ENCODE measurements at places on chromosomes 1 and 21.

GRCh38 chr1:34843392-34844251 lies 15.9 kb downstream of the SMIM12 start:
- no peak for DNase-seq

DNA sequence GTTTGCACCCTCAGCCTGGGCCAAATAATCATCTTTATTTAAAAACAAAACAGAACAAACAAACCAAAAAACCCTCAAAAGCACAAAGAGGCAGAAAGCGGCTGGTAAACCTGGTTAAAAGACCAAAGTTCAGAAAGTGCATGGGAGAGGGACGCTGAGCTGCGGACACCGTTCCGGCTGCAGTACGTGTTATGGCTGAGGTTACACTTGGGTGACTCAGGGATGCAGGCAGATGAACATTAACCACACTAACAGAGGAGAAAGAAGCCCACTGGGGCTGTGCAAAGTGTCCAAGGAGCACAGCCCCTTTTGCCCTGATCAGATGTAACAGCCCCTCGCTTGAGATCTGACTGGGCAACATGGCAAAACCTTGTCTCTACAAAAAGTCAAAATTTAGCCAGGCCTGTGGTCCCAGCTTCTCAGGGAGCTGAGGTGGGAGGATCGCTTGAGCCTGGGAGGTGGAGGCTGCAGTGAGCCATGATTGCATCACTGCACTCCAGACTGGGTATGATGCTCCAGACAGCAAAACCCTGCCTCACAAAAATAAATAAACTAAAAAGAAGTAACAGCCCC lies 28.3 kb downstream of the GPR157 start:
- no peak for DNase-seq

GRCh38 chr1:203321273-203322052 lies 16.1 kb downstream of the BTG2 start:
- no peak for DNase-seq

GRCh38 chr1:45557422-45557944 lies 6.9 kb downstream of the AKR1A1 start:
- DNase-seq, result no peak

- no peak for DNase-seq
These were observed 22.8 kb downstream of the SLC9A1 start for GRCh38 chr1:27132147-27132546.

GRCh38 chr1:35707601-35708440 lies 10.9 kb downstream of the C1orf216 start:
- no peak for DNase-seq

DNA sequence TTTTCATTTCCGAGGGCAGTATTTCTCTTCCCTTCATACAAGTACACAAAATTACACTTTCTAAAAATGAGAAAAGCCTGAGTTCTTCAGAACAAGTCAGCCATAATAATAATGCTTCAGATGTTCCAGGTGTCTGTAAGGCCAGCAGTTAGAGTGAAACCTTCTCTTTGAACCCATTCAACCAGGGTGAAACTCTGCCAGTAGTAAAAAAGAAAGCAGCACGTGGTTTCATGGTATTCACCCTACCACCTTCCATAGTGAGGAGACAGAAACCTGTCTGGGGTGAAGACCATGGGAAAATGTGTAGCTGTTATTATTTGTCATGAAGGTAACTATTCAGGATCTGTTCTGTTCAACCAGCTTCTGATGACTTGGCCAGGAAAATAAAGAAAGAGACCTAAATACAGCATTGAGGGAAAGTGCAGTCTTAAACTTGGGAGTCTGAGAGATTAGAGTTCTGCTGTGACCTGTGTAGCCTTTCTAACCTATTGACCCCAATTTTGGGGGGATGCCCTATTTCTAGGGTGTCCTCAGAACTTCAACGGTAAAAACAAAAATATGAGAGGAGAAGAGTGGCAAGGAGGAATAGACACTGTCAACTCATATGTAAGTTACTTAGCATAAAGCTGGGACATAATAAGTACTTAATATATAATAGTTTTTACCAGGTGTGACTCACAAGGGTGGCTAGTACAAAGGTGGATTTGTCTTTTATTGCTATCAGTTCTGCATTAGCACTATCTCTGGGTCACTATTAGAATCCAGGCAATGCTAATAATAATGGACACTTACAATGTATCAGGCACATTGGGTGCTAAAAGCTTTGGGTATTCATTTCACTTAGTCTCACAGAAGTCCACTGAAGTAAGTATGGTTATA lies 70.0 kb upstream of the TNFSF4 start:
- DNase-seq, result no peak

DNA sequence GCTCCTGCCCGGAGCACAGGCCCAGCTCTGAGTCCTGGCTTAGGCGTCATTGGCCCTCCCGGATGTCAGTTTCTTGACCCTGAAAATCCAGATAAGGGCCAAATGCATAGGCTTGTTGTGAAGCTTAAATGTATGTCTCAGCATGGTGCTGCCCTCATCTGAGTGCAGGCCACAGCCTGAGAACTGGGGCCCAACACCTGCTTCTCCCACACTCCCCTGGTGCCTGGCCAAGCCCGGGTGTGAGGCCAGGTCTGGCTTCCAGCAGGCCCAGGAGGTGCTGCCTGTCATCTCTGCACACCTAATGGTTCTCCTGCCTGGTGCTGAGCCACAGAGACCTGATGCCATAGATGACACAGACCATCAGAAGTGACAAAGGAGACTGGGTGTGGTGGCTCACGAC lies 14.0 kb downstream of the MX2 start:
- no peak for DNase-seq

DNA sequence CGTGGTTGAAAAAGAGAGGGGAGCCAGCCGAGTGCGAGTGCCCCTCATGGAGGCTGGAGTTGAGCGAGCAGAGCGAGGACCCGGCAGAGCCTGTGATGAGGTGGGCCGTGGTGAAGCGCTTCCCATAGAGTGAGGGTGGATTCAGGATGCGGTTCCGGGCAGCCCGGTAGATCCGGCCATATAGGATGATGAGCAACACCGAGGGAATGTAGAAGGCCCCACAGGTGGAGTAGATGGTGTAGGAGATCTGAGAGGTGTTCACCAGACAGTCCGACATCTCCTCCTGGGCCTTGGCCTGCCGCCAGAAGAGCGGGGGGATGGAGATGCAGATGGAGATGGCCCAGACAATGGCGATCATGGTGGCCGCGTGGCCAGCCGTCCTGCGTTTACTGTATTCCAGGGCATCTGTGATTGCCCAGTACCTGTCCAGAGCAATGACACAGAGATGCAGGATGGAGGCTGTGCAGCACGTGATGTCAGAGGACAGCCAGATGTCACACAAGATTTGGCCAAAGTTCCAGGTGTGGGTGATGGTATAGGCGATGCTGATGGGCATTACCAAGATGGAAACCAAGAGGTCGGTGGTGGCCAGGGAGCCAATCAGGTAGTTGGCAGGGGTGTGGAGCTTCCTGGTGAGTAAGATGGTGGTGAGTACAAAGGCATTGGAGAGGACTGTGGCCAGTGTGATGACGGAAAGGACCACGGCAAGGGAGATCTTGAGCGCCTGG lies 23.7 kb downstream of the HTR1D start:
- no peak for DNase-seq

DNA sequence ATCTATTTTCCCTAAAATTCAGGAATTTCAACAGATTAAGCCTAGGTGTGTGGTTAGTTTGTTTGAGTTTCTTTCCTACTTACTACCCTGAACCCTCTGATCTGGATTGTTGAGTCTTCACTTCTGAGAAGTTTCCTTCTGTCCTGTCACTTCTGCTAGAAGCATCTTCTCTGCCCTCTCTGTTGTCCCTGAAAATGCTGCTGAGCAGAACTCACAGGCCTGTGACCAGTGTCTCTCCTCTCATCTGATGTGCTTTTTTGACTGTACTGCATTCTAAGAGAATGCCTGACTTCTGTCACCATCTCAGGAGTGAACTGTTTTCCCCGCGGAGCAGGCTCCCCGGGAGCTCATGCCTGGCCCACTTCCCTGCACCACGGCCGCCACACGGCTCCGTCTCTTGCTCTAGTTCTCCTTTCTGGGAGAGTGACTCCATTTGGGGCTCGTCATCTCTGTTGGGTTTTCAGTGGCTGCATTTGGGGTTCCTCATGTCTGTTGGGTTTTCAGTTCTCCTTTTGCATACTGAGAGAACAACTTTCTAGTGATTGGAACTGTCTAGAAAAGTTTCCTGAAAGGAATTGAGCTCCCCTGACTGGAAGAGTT lies 77.9 kb downstream of the POFUT2 start:
- DNase-seq, result no peak

DNA sequence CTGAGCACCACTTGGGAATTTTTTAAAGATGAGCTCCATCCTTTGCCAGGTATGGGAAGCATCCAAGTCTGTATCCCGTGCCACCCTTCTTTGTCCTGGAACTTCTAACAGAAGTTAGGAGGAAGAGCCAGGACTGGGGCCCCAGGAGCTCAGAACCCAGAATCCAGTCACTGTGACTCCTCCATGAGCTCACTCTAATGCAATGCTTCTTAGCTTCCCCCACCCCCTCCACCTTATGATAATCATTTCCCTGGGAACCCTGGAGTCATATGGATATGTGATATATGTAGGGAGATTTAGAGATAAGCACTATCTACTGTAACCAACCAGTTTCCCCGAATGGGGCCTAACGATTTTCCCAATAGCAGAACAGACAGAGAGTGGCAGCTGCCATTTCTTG lies 758 bp upstream of the SPRR5 start:
- no peak for DNase-seq

- DNase-seq, result no peak
These were observed 56.6 kb downstream of the OLIG1 start for GRCh38 chr21:33126569-33126968.

GRCh38 chr1:193348091-193348768 lies 161.8 kb upstream of the B3GALT2 start:
- no peak for DNase-seq

GRCh38 chr1:24147816-24148215 lies 4.9 kb upstream of the IL22RA1 start:
- no peak for DNase-seq

GRCh38 chr21:34802180-34802899 lies 133.5 kb downstream of the CLIC6 start:
- no peak for DNase-seq

GRCh38 chr1:10598389-10598702 lies 123.6 kb downstream of the PEX14 start:
- no peak for DNase-seq

- DNase-seq, result no peak
These were observed 57.0 kb upstream of the TRABD2B start for GRCh38 chr1:48054232-48054631.

GRCh38 chr1:204746838-204747442 lies 61.4 kb upstream of the LRRN2 start:
- DNase-seq, result peak; percentile 22

DNA sequence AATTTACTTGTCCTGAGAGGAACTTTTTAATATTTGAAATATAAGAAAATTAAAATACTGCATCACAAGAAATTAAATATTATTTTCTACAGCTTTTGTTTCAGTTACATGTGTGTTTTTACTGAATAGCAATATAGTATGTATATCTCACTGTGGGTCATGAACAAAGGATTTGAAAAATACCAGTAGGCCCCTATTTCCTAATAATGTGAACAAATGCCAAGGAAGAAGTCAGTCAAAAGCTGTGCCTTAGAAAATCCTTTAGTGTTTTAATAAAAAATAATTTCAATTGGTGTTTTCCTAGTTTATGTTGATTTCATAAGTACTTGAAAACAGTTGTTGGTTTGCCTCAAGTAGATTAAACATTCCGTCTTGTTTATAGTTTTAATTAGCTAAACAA lies 46.7 kb downstream of the SMYD3 start:
- DNase-seq, result no peak

GRCh38 chr1:109493805-109494539 lies at the start of gene CYB561D1:
Gene CYB561D1, plus strand, starts transcription at chr1:109494094. Its CDS starts 46 bp downstream, at chr1:109494140.
- peak; percentile 85 for DNase-seq

GRCh38 chr1:55402671-55403464 lies 187.7 kb upstream of the USP24 start:
- DNase-seq, result no peak

- no peak for DNase-seq
These were observed 249.4 kb downstream of the DYRK1A start for GRCh38 chr21:37615962-37616361.

DNA sequence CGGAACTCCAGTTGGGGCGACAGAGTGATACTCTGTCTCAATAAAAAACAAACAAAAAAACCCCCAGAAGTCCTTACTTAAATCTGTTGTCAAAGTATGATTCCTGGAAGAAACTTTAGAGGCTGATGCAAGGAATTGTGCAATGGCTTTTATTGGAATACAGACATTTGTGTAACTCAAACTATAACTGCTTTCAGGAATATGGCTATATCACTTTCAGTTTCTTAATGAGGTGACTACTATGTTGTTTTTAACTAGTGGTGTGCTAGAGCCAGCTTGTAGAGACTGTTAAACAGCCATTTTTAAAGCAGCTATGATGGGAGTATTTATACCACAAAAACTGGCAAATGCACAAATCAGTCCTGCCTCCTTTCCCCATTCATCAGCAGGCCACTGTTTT lies 22.7 kb upstream of the DNAJC28 start:
- DNase-seq, result no peak

- DNase-seq, result no peak
These were observed 1.7 kb upstream of the SORT1 start for GRCh38 chr1:109399326-109399957.

Measured in stimulated activated CD8-positive, alpha-beta memory T cell treated with anti-CD3 and anti-CD28 coated beads, Interleukin-4, amount 100 ng/mL, for 24 hours (primary cell).